ENCODE measurements at places on chromosomes 12 and 14.

- DNase-seq, result no peak
Observed at GRCh38 chr12:93727195-93727811, 50.1 kb downstream of the CRADD start.

DNA sequence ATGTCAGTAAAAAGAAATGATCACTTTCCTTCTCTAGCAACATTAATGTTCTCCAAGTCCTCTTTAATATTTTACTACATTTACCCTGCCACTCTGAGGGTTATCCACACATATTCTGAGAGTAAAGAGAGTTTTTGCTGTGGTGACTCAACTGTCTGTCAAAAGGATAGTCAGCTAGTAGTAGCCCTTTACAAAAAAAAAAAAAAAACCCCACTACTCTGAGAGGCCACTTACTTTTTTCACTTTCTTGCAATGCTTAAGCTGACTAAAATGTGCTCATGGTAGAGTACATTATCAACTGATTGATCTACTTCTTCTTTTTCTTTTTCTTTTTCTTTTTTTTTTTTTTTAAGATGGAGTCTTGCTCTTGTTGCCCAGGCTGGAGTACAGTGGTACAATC is 27.6 kb upstream of the PPM1A start:
- no peak for DNase-seq

DNA sequence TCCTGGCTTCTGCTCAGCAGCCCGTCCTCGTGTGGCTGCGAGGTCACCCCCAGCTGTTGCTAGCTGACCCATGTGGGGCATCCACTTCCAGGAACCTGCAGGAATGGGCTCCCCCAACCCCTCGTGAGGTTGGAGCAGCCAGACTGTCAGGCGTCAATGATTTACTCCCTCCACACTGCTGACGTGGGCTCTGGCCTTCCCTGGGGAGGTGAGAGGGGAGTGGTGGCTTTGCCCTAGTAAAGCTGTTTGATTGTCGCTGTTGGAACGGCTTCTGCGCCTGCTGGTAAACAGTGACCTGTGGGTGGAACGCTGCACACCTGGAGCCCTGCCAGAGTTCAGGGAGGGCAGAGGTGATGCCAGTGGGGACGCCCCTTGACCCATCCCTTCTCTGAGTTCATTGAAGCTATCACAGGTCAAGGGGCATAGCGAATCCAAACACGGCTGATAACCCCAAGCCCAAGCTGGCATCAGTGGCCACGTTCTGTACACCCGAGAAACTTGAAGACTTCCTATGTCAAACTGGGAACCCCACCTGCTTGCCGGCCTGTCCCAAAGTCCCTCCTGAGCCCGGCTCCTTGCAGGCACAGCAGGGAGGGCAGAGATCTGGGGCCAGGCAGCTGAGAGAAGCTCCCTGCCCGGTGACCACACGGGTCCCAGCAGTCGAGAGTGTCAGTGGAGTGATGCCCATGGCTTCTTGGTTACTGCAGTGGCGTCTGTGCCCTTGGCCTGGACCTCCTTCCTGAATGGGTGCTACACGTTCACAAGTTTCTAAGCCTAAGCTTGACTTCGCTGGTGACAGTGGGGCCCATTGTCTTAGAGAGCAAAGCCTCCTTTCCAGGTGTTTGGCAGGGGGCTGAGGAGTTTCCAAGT is 2.7 kb downstream of the ASPG start:
- no peak for DNase-seq

GRCh38 chr12:684416-684815 is 21.2 kb upstream of the NINJ2 start:
- DNase-seq, result no peak

DNA sequence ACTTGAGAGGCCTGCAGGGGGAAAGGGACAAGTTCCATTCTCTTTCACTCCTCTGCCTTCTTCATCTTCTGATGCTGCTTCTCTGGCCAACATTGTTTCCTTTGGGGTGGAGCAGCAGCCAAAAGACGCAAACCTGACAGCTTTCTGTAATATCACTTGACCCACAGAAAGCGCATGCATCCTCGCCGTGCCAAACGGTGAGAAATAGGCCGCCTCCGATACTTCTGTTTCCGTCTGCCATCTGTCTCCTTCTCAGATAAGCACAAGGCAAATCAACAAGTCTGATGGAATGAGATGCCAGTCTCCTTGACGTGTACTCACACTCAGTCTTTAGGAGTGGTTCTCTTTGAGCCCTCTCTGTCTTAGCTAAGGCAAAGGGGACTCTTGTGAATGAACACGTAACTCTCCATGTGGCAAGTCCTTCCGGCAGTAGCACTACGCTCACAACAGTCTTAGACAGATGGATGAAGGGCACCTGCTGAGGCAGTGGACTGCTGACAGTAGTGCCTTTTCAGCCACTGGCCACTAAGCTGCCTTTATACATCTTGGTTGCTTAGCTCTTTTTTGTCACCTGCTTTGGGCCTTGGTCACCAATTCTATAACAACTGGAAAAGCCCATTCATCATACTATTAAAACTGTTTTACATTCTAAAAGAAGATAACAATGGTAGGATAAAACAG is 214.1 kb downstream of the FBXL14 start:
- DNase-seq, result no peak

DNA sequence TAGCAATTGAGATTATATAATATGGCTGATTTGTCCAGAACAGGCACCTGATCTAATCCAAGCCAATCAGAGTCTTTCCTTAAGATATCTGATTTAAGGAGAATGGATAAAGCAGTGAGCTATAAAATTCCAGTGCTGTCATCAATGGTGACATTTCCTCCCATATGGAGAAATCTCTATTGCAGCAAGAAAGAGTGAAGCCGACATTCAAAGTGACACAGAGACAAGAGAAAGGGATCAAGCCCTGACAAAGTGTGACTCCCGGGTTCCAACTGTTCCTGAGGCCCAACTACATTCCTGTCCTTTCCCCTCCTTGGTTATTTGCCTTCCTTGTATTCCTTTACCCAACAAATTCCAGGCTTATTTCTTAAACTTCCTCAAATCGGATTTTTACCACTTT is 430.0 kb upstream of the SOX5 start:
- no peak for DNase-seq

DNA sequence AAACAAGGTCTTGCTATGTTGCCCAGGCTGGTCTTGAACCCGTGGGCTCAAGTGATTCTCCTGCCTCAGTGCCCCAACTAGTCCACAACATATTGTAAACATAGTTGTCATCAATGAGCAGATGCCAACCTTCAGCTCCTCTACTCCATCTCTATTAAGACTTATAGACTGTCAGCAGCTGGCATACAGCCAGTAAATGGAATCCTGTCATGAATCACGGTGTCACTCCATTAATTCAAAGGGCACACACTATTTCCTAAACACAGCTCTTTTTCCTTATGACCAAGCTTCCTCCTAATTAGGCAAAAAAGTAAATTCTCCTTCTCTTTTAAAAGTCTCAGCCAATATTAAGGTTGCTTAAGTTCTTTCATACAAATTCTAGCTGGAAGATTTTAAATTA is 111.2 kb downstream of the ITPR2 start:
- DNase-seq, result no peak

Data from activated CD4-positive, alpha-beta T cell treated with anti-CD3 and anti-CD28 coated beads, Interleukin-2, amount 50 U/mL, for 4 hours (primary cell).